ENCODE measurements at places on chromosomes 16 and 17. TPM values are rescaled to one million over a fixed set of nuclear protein-coding genes. Genes with fewer than 3 reads are reported as not detected.

The ETV4 gene
- total RNA-seq, result 8.3 TPM

The SLC38A8 gene
- total RNA-seq, result not detected

The KRTAP3-2 gene
- not detected for total RNA-seq

The EPX gene
- total RNA-seq, result not detected

All from Panc1 (cell line).